NCI-H2171 (cell line): ENCODE measurements at places on chromosomes 16 and 17.

DNA sequence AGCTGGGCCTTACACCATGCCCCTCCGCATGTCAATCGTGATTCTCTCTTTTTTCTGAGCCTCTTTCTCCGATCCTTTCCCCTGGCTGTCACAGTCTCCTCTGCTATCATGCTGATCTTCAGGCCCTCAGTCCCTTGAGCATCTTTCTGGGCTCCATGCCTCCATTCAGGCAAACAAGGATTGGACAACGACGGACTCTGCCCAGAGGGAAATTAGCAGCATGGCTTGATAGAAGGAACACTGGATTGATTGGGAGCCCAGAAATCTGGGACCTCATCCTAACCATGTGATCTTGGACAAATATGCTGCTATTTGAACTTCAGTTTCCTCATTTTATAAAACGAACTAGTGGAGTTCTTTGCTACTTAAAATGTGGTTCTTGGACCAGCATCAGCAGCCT lies 19.6 kb upstream of the PHF12 start:
- no peak for DNase-seq

DNA sequence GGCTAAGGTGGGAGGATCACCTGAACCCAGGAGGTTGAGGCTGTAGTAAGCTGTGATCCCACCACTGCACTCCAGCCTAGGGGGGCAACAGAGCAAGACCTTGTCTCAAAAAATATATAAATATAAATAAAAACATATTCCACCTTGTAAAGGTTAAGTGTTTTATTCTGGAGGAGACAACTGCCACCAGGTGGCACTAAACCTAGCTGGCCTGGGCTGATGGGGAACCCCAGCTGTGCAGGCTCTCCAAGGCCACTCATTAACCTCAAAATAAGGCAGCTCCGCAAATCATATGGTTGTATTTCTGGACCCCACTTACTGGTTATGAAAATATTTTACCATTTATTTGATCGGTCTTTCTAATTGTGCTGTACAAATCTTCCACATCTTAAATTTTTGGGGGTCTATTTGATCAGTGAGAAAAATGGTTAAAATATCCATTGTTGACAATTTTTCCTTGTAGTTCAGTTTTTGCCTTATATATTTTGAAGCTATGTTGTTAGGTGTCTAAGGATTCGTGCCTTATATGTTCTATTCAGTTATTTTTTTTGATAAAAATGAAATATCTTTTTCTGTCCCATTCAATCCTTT lies 8.5 kb upstream of the ICAM2 start:
- DNase-seq, result no peak

- no peak for DNase-seq
Measured at GRCh38 chr16:29791845-29792807, 1.6 kb downstream of the KIF22 start.

DNA sequence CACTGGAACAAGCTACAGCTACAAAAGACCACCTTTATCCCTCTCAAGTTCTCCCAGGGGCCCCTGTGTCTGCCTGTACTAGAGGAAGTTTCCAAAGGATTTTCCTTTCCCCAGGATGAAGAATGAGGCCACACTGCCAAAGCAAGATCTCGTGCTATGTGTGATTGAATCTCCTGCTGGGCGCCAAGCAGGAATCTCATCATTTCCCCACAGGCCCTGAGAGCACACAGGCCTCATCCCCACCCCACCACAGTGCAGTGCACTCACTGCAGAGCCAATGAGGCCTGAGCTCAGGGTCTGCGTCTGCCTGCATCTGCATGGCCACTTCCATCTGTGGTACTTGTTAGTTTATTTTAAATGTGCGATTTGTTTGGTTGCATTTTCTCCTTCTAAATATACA lies 387.4 kb upstream of the ASIC2 start:
- DNase-seq, result no peak

DNA sequence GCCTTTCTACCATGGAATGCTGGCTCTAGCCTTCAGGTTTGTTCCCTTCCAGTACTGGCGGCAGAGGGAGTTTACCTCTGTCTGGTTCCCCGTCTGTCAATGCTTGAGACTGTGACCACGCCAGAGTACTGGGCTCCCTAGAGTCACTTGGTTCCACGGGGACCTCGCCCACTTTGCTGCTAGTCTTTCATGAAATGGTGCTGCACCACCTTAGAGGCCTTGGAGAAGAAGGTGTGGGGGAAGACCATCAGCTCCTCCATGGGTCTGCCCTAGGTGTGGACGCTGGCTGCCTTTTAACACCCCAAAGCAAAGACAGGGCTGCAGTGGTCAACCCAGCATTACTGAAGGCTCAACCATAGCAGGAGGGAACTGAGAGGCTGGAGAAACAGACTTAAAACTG lies 55.3 kb upstream of the KSR1 start:
- DNase-seq, result no peak

- DNase-seq, result no peak
Measured at GRCh38 chr17:4747847-4748246, 8.1 kb upstream of the CXCL16 start.

GRCh38 chr17:12078791-12079190 lies 58.1 kb downstream of the MAP2K4 start:
- no peak for DNase-seq
